ENCODE measurements at places on chromosomes 4 and X. TPM values are rescaled to one million over a fixed set of nuclear protein-coding genes. Genes with fewer than 3 reads are reported as not detected.

The SASH3 gene
- total RNA-seq, result 140 TPM

The PRSS48 gene
- not detected for total RNA-seq

The GPRIN3 gene
- 15.6 TPM for total RNA-seq

The COL25A1 gene
- not detected for total RNA-seq

The PLXNA3 gene
- total RNA-seq, result 34.1 TPM

DNA sequence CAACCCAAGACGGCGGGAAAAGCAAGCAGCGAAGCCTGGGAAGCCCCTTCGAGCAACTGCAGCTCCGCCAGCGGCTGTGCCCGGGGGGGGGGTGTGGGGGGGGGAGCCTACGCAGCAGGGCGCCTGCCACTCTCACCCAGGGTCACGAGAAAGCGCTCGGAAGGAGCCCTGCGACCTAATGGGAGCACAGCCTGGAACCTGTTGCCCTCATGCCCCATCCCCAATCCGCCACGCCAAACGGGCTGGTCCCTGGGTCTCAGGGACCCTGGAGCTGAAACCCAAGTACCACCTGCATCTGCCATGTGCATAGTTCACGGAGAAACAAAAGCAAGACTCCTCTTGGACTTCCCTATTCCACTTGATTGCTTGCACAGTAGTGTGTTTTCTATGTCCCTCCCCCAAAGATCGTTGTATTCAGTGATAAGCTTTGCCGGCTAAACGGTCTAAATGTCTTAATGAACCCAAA is 359 bp upstream of the GAB3 start:
- DNase-seq, result no peak
- H3K4me3 ChIP-seq, result peak overlapping the region; percentile 43
- H3K36me3 ChIP-seq, result no peaks in the 10 kb centered on the region
- H3K27me3 ChIP-seq, result no peaks in the 10 kb centered on the region
- peaks cover 15% of the 10 kb centered on the region for H3K4me1 ChIP-seq

GRCh38 chrX:18309401-18309800 is 45.1 kb downstream of the SCML2 start:
- H3K4me1 ChIP-seq, result no peaks in the 10 kb centered on the region
- no peaks in the 10 kb centered on the region for H3K36me3 ChIP-seq
- DNase-seq, result no peak
- H3K27ac ChIP-seq, result no peak overlapping the region
- H3K4me3 ChIP-seq, result no peak overlapping the region

- no peaks in the 10 kb centered on the region for H3K4me1 ChIP-seq
- no peak overlapping the region for H3K27ac ChIP-seq
- H3K4me3 ChIP-seq, result no peak overlapping the region
- DNase-seq, result no peak
- H3K36me3 ChIP-seq, result no peaks in the 10 kb centered on the region
These were observed 30.9 kb upstream of the CCDC110 start for GRCh38 chr4:185502386-185502785.

Data from CD8-positive, alpha-beta memory T cell (primary cell).